HEK293T (cell line): ENCODE measurements at places on chromosomes 1 and 21.

DNA sequence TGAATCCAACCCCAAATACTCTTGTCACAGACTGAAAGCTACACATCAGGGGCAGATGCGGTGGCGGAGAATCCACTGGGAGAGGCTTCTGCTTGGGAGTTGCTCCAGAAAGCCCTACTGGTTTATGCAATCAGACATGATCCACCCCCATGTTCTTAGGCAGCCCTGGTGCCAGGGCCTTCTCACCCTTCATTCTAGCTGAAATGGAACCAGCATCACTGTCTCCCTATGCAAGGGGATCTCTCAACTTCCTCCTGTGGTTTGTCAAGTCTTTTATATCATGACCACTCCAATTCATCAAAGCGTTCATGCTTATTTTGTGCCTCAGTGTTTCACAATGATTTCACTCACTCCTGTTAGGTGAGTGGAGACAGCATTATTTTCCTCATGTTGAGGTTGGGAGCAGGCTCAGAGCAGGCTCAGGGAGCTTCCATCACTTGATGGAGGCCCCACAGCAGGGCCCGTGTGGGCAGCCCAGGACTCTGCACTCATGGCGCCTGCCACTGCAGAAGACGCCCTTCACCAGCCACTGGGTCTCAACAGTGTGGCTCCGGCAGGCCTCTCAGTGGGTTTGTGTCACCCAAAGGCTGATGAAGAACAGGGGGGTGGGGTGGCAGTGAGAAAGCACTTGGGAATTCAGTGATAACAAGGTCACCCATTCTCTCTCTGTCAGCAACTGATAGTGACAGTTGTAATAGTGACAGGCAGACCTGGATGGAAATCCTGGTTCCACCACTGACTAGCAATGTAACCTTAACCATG, 67.1 kb downstream of the CD58 start:
- no peak for DNase-seq

DNA sequence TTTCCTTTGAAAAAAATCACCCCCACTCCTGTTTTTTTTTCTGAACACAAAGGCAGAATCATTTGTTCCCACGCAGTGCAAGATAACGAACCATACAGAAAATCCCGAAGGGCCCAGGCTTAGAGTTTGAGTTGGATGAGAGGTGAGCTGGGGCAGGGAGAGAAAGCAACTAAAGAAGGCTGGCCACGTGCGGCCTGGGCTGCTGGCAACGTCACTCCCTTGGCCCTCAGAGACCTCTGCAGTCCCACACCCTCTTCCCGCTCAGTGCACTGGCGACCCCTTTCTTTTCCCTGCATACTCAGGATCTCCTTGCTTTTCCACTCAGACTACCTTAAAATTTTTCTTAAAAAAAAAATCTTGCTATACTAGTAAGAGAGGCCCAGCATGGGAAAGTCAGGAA, 28.2 kb upstream of the CRNN start:
- no peak for DNase-seq

GRCh38 chr1:85894651-85895050, 186.4 kb upstream of the ZNHIT6 start:
- DNase-seq, result peak; percentile 45

- no peak for DNase-seq
Measured at GRCh38 chr1:87273291-87273690, 55.4 kb upstream of the LMO4 start.

DNA sequence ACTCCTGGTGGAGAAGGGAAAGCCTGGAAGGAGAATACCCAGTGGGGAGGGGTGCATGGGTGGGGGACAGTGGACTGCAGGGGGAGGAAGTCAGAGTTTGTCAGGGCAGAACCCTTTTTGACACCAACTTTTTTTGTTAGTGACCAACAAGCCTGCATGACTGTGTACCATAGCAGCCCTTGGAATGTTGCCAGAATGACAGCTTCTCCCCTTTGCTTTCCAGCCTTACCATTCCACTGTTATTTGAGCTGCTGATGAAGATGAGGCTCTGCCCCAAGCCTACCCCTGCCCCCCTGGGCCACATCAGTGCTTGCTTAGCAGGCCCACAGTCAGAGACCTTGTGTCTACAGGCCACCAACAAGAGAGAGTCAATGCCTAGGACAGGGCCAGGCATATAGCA, 341.2 kb downstream of the HHAT start:
- no peak for DNase-seq

DNA sequence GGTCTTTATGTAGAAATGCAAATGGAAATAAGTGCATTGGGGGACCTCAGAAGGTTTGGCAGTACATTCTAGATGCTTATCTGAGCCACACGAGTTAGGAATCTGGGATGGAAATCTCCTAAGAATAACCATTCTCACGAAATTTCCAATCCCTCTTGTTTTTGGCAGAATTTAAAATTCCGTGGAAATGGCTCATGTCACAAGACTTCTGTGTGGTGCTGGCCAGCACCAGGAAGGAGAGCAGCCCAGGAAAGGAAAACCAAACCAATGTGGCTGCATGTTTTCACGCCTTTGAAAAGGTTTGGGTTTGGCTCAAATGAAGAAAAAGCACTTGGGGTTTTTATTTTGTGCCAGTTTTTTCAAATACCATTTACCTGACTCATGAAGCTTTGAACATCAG, 80.1 kb upstream of the KCNK2 start:
- DNase-seq, result no peak

DNA sequence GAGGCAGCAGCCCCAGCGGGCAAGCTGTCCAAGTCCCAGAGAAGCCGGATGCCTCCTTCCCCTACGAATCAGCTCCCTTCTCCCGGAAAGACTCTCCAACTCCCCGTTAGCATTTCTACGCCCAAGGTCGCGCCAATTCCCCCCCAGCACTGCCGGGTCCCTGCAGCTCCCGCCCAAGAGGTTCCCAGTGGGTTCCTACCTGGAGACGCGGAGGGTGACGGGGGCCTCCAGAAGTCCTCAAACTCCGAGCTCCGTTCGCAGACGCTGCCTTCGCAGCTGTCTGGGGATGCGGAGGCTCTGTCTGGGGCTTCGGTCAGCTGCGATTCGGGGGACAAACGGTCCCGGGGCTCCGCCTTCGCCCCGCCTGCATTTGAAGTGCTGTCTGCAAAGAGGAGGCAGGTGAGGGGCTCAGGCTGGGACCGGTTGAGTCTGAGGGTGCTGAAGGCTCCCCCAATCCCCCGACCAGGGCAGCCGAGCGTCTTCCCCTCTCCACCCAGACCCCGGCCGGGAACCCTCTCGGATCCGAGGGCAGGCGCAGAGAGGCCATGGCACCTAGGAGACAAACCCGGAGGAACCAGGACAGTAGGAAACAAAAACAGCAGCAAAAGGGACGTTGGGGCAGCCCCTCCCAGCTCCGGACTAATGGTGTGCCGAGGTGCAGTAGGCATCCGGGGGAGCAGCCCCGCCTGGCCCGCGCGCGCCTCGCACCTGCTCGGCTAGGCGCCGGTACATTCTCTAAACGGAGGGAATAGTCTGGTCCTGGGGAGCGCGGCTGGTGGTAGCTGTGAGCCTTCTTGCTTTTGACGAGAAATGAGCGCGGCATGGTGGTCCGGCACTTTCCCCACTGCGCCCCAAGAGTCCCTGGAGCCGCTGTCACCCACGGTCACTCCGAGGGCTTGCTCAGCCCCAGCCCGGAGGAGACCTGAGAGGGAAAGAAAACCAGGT, 3.8 kb downstream of the GFI1 start:
- no peak for DNase-seq

DNA sequence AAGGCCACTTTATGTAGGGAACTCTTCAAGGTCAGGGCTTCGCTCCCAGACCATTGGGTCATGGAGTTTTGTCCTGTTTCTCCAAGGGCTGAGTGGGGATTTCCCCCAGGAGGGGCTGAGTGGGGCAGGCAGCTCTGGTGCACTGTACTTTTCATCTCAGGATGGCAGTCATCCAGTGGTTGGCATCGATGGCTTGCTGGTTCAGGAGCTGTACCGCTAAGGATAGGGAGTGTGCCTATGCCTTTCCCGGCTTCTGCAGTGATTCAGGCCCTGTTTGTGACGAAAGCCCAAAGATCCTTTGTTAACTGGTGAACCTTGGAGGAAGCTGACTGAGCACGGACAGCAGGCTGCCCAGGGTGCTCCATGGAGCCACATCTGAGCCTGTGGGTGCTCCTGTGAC, 100.1 kb upstream of the GADD45A start:
- DNase-seq, result no peak

DNA sequence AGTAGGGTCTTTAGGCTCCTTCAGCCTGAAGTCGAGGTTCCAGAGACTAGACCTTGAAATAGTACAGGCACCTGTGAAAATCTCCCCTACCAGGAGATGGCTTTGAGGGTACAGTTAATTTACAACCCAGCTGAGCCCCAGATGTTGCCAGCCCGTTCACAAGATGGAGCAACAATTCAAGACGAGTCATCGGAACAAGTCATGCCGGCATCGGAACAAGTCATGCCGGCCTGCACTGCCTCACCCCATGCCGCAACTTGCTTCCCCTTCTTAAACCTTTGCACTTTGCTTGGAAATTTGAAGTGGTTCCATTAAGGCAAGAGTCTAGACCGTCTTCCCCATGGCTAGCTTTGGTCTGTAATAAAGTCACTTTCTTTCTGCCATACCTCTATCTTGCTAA, 16.0 kb downstream of the HHAT start:
- no peak for DNase-seq

DNA sequence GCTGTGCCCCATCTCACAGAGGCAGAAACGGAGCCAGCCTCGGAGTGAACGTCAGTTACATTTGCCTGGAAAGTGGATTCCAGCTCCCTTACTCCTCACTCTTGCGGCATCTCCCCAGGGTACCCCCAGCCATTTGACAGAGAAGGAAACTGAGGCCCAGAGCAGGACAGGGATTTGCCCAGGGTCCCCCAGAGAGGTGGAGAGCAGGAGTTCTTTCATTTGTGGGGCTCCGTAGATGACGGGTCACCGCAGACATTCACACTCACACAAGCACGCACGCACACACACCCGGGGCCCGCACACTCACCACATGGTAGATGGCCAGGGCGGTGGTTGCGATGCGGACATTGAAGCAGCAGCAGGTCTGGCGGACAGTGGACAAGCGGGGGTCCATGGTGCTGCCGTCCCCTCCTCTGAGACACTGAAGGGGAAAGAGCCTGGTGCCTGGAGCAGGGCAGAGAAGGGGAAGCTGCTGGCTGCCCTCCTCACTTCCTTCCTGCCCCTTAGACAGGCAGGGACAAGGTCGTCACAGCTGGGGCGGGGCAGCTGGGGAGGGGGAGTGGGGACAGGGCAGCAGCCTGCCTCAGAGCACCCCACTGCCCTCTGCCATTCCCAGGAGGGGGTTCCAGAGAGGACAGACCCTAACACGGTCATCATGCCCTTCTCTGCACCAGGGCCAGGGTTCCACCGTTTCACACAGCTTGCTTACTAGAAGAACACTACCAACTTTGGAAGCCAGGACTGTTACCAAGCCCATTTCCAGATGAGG, at the start of gene LAPTM5:
Gene LAPTM5 (minus strand): TSS at position 423 of the 769 bp plus-strand sequence. CDS start 29 bp downstream, at position 394.
- DNase-seq, result no peak

- DNase-seq, result peak; percentile 61
Measured at GRCh38 chr1:108570128-108570527, 10.2 kb downstream of the EEIG2 start.

- DNase-seq, result no peak
Measured at GRCh38 chr1:118429856-118430255, 244.8 kb upstream of the SPAG17 start.

DNA sequence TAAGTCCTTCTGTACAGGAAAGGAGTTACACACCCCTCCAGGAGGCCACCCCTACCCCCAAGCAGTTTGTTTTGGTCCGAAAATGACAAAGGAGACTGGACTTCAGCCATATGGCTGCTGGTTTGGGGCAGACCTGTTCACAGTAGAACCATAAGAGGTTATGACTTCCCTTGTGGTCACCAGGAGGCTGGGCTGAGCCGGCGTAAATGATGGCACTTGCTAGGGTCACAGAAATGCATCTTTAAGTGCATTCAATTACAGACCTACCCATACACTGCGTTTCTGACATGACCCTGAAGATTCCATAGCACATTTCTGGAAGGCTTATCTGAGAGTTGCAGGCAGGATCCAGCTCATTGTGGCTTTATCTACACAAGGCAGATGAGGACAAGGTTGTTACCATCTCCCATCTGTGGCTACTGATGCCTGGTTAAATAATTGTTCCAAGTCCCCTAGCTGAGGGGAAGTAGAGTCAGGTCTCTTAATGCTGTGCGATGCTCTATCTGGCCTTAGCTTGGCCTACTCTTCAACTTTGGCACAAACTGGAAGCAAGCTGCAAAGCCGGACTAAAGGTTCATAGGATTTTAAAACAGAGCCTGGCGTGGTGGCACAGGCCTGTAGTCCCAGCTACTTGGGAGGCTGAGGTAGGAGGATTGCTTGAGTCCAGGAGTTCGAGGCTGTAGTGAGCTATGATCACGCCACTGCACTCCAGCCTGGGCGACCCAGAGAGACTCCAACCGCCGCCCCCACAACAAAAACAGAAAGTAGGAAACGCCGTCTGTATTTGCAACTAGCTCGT, 1.7 kb upstream of the TRIM67 start:
- no peak for DNase-seq

DNA sequence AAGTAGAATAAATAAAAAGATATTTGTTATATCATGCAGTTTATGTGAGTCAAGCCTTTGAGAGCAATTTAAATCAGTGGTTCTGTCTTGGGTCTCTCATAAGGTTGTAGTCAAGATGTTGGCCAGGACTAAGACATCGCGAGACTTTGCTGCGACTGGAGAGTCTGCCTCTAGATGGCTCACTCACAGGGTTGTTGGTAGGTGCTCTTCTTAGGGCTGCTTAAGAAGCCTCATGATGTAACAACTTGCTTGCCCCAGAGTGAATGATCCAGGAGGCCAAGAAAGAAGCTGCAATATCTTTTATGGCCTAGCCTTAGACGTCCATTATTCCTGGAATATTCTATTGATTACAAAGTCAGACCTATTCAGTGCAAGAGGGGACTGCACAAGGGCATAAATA, 73.1 kb upstream of the CACHD1 start:
- DNase-seq, result no peak
